AG04450 (cell line): ENCODE measurements at places on chromosomes 6 and 20.

GRCh38 chr20:25294459-25295385 lies 46.8 kb downstream of the PYGB start:
- DNase-seq: no peak

GRCh38 chr6:34574647-34575293 lies 18.6 kb upstream of the SPDEF start:
- no peak for DNase-seq

GRCh38 chr6:136365776-136366354 lies 76.2 kb upstream of the BCLAF1 start:
- no peak for DNase-seq

- DNase-seq: no peak
These were observed 2.9 kb downstream of the TGM3 start for GRCh38 chr20:2298701-2299100.

GRCh38 chr6:167764713-167765479 lies 61.8 kb upstream of the AFDN start:
- DNase-seq: no peak

- DNase-seq: no peak
These were observed 194.8 kb downstream of the FRK start for GRCh38 chr6:115865914-115866313.

DNA sequence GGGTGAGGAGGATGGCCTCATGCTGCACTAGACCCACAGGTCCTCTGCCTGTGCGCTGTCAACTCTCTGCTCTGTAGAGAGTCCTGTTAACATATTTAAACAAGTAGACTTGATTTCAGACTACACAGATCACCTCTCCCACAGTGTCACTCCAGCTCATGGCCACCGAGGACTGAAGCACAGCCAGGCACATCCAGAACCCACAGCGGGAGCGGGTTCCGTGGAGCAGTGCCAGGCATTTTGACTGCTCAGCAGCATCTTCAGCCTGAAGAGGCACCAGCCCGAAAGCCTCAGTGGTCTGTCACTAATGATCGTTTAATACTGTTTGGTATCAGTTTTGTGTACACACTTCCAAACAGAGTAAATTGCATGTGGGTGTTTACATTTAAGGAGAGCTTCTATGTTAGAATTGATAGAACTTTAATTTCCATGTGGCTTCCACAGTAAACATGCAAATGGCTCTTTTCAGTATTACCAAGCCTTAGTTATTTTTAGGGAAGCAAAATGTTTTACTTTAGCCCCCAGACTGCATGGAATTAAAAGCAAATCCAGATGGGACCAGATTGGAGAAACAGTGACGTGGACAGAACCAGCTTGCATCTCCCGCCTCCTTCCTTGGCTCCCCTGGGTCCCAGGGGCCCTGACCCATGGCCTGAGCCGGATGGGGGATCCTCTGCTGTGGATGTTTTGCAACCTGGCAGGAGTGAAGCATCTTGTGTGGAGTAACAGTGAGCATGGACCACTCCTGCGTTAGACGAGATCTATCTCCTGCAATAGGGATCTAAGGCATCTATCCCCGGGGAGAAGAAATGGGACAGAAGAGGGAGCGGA lies 196.7 kb upstream of the CDH4 start:
- no peak for DNase-seq

DNA sequence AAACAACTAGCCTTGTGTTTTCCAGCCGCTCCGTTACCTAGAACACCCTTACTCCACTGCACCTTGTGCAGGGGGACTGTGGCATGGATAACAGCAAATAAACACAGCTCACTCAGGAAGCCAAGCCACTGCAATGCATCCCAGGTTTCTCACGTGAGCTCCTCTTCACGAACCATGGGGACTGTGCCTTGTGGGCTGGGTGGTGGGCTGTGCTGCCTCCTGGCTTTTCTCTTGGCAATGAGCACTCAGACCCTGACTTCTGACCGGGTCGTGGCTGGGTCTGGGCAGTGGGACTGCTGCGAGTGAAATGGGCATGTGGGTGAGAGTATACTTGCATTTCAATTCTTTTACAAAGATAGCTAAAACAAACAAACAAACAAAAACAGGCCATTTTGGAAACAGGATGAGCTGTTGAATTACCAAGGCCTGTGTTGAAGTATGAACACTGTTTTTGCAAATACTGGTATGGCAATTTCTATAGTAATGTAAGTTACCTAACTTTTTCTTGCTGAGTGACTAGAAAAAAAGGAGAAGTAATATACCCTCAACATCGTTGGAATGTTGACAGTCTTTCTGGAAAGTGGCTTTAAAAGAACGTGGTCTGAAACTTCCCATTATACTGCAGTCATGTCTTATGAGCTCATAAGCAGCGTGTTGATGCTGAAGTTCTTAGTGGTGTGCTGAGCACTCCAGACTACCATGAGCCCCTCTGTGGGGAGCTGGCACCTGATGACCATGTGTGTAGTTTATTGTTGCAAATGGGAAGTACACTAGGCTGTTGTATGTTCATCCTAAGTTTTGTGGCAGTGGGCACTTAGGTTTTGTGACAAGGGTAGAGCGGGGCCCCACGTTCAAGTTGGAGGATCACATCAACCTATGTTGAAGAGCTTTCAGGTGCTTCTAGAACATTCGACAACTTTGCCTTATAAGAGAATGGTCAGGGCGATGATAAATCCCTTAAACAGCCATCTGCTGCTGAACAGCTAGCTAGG lies 120.4 kb downstream of the ARMC2 start:
- no peak for DNase-seq

DNA sequence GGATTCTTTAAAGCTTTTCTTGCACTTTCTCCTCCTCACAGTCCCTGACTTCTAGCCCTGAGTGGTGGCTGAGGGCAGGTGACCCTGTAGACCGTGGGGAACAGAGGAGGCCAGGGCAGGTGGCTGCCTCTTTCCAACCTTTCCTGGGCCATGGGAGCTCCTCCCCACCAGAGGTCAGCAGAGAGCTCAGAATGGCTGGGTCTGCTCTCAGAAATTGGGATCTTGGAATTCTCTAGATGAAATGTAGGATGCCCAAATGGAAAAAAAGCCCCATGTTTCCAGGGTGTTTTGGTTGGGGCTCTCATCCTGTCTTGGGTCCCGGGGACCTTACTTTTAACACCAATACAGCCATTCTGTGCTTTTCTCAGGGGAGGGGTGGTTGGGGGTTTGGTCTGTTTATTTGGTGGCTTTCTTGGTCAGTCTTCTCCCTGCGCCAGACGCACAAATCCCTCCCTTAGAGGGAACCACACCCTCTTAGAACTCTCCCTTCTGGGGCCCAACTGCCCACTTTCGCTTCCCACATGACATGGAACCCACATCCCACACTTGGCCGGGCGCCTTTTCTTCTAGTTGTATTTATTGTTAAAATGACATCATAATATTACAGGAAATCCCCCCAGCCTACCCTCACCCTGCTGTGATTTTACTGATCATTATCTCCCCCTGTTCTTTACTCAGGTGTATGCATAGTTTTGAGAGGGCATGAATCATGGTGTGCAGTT lies 17.9 kb downstream of the GNAS start:
- DNase-seq: no peak

DNA sequence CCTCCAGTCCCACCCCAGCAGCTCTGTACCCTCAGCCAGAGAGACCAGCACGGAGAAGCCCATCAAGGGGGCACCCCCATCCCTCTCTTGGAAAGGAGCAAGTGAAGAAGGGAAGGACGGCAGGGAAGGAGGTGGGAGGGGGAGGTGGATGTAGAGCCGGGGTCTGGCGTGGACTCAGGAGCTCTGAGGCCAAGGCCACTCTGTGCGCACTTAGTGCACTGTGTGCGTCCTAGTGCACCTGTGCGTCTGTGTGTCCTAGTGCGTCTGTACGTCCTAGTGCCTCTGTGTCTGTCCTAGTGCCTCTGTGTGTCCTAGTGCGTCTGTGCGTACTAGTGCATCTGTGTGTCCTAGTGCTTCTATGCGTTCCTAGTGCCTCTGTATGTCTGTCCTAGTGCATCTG lies 54.2 kb downstream of the DSTN start:
- DNase-seq: no peak

DNA sequence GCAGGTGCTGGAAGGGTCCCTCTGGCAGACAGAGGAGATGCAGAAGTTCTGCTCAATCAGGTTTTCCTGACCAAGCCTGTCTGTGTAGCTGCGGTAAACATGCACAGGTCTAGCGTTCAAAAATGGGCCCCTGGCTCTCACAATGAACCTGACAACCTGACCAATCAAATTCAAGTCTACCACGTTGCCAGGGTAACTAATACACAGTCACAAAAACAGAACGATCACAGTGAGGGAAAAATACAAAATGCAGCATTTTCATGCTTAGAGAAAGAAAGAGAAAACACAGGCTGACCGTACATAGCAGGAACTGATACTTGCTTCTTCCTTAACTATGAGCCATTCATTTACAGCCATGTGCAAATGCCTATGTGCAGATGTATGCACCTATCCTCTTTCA lies 353.1 kb upstream of the TSHZ2 start:
- DNase-seq: no peak

DNA sequence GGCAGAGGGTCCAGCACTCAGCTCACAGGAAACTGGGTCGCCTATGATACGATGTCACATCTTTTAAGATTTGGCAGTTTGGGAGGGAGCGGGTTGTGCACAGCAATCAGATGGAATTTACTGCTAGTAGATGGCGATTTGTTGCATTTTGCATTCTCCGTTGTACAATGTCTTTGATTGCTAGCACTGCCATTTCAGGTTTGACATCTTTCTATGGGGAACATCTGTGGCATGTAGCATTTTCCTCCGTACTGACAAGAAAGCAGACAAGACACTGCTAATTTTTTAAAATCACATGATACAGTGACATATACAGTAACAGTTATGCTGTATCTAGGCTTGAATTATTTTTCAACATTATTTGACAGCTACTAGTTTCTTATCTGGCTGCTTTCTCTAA lies 119.7 kb upstream of the PCSK2 start:
- no peak for DNase-seq

DNA sequence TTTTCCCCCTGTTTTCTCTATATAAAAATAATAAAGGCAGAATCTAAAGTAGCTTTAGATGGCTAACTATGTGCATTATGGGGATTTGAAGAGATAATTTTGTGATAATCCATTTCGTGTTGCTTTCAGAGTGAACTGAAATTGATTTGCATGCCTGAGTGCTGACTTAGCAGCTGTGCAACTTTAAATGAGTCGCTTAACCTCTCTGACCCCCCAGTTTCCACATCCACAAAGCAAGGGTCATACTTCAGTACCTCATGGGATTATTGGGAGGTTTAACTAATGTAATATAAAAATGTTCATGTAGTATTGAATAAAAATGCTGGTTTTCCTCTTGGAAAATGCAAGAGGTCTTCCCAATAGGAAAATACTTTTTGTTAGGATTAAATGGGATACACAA lies 63.8 kb upstream of the FABP7 start:
- DNase-seq: no peak

DNA sequence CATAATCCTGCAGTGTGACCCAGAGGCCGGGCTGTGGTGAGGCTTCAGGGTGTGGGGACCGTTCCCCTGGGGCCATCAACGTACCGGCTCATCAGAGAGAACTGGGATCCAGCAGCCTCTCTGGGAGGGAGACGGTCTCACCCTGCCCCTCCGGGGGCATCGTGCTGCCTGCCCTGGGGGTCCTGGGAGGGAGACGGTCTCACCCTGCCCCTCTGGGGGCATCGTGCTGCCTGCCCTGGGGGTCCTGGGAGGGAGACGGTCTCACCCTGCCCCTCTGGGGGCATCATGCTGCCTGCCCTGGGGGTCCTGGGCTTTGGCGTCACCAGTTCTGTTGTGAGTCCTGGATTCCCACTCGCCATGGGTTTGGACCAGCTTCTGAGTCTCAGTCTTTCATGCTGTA lies 17.1 kb downstream of the SMOC2 start:
- DNase-seq: no peak

DNA sequence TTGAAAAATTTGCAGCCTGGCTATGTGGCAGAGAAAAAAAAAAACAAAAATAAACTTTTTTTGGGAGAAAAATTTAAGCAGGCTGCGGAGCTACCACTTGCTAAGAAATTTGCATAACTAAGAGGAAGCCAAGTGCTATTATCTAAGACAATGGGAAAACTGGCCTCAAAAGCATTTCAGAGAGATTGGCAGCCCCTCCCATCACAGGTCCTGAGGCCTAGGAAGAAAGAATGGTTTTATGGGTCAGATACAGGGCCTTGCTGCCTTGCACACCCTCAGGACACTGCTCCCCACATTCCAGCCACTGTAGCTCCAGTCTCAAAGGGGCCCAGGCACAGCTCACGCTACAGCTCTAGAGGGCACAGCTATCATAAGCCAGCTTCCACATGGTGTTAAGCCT lies 777.9 kb downstream of the TENT5A start:
- no peak for DNase-seq

DNA sequence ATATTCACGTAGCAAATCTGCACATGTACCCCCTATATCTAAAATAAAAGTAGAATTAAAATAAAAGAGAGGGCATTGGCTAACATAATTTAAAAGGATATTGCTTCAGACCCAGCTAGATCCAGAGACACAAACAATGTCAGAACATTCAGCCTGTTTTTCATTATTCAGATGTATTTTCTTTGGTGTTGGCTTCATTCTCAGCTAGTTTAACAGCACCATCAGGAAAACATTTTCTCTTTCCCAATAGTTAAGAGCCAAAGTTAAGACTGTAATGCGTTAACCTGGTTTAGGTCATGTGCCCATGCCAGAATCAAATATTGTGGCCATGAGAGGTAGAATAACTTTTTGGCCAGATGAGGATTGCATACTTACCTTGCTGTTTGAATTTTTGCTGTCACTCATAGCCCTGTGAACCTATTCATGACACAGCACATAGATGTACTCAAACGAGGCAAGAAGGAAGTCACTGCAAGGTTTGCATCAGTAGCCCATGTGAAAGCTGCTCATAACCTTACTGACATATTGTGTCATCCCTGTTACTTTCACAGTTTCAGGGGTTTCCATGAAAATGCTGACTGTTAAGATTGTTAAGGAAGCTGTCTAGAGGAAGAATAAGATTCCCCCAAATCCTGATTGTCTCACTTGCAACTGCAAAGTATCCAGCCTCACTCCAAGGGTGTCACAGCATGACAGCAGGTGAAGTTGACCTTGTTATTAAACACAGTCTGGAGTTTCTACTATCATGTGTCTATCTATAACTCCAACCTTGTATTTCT lies 233.1 kb downstream of the PACRG start:
- DNase-seq: no peak

- peak; percentile 86 for DNase-seq
These were observed 577 bp upstream of the LRRC1 start for GRCh38 chr6:53794137-53794719.

GRCh38 chr20:32534661-32535240 lies 50.4 kb downstream of the NOL4L start:
- DNase-seq: no peak

GRCh38 chr20:23823621-23824324 lies 2.8 kb downstream of the CST2 start:
- DNase-seq: no peak

- no peak for DNase-seq
These were observed 15.3 kb upstream of the ZC3H12D start for GRCh38 chr6:149500096-149500495.
